ENCODE measurements at places on chromosomes 2 and 18.
A peak's percentile ranks its signal among the peaks of the same experiment; 100 is the strongest.

GRCh38 chr18:59923539-59924196 lies 23.9 kb downstream of the PMAIP1 start:
- DNase-seq, result no peak

GRCh38 chr2:9261231-9261883 lies 54.7 kb downstream of the ASAP2 start:
- DNase-seq, result no peak

DNA sequence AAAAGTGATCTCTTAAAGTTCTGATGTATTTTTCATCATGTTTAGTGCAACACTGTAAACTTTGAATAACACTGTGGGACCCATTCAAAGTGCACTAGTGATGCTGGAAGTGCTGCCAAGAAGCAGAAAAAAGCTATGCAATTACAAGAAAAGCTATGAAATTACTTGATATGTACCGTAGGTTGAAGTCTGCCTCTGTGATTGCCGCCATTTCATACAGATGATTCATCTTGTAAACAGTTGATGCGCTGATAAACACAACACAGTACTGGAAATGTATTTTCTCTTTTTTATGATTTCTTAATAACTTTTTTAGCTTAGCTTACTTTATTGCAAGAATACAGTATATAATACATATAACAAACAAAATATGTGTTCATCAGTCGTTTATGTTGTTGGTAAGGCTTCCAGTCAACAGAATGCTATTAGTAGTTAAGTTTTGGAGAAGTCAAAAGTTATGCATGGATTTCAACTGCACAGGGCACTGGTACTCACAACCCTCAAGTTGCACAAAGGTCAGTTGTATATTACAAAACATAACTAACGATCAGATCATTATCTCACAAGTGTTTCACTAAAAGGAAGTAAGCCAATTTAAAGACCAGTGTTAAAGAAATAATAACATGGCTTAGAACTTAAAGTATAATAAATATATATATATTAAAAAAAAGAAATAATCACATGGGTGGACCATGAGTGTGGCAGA lies 82.0 kb downstream of the SGPP2 start:
- no peak for DNase-seq

GRCh38 chr2:143142598-143142997 lies 13.4 kb downstream of the ARHGAP15 start:
- DNase-seq, result no peak

GRCh38 chr2:23803965-23804542 lies 122.9 kb downstream of the ATAD2B start:
- DNase-seq, result peak; percentile 65

GRCh38 chr18:58819051-58819450 lies 45.6 kb upstream of the ZNF532 start:
- no peak for DNase-seq

GRCh38 chr18:2201036-2201600 lies 370.2 kb downstream of the METTL4 start:
- DNase-seq, result no peak
